ENCODE measurements at places on chromosomes 1 and 21.

GRCh38 chr1:221394011-221394544 is 347.8 kb downstream of the DUSP10 start:
- peak; percentile 29 for DNase-seq

- no peak for DNase-seq
These were observed 112.9 kb downstream of the PTPN14 start for GRCh38 chr1:214438530-214438929.

- DNase-seq = no peak
These were observed 2.9 kb downstream of the SOAT1 start for GRCh38 chr1:179296356-179297104.

- DNase-seq = no peak
These were observed 13.5 kb downstream of the PDPN start for GRCh38 chr1:13597166-13597565.

GRCh38 chr1:45569962-45570581 is 13.8 kb upstream of the NASP start:
- DNase-seq = peak; percentile 60

DNA sequence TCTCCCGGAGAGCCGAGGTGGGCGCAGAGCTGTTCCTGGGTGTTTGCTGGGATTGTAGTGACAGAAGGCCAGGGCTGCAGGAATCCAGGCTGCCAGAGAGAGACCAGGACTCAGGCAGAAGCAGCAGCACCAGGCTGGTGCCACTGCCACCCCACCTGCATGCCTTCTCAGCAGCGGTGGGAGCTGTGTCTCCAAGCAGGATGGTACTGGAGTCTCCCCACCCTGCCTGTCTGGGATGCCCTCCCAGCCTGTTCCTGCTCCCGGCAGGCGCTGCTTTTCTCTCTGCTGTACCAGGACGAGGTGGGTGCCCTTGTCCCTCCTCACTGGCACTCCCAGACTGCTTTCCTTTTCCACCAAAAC is 4.5 kb upstream of the HES4 start:
- DNase-seq = no peak

DNA sequence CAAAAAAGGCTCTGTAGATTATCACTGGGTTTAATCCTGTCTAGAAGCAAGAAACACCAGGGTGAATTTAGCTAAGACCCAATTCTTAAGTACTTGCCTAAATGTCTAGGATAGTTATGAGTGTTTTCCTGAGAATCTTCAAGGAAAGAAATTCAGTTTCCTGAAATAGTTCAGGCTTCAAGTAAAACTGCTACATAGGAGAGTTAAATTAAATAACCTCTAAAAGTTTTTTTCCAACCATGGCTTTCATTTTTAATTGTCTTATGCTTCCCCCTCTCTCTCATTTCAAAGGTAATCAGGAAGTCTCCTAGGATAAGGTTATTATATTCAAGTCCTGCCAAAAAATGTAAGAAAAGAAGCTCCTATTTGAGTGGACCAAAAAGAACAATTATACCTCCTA is 46.7 kb upstream of the FBXO28 start:
- no peak for DNase-seq

- no peak for DNase-seq
These were observed 2.7 kb downstream of the SLAMF7 start for GRCh38 chr1:160741612-160742348.

- DNase-seq = no peak
These were observed 188.2 kb downstream of the AMY1C start for GRCh38 chr1:103937763-103938357.

- no peak for DNase-seq
These were observed 218.7 kb downstream of the TM2D1 start for GRCh38 chr1:61506236-61506635.

GRCh38 chr1:231196728-231197127 is 34.9 kb downstream of the TRIM67 start:
- DNase-seq = no peak

- DNase-seq = peak; percentile 77
These were observed 187.8 kb downstream of the ETS2 start for GRCh38 chr21:38993561-38993960.

DNA sequence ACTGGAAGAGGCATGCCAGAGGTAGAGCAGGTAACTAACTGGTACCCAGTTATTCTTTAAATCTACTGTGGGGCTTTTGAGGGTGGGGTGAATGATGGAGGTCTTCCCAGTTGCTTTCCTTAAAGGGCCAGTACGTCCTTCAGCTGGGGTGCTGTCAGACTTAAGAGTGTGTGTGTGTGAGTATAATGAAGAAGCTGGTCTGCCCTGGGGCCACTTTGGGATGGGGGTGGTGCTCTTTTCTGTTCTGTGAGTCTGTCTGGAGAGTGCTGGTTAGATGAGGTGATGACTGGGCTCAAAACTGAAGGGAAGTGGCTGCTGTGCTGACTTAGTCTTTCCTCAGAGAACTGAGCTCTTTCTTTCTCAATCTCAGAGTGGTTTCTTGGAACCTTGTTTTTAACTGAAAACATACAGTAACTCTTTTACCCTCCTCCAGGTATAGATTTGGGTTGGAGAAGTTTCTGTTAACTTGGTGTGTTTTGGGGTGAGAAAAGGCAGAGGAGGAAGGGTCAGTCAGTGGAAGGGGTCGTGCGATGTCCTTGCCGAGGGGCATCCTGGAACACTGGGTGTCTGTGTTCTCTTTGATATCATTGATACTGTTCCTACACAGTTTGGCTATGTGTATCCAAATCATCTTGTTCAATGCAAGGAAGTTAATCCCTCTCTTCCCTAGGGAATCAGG is 746 bp downstream of the MACF1 start:
- DNase-seq = peak; percentile 40

DNA sequence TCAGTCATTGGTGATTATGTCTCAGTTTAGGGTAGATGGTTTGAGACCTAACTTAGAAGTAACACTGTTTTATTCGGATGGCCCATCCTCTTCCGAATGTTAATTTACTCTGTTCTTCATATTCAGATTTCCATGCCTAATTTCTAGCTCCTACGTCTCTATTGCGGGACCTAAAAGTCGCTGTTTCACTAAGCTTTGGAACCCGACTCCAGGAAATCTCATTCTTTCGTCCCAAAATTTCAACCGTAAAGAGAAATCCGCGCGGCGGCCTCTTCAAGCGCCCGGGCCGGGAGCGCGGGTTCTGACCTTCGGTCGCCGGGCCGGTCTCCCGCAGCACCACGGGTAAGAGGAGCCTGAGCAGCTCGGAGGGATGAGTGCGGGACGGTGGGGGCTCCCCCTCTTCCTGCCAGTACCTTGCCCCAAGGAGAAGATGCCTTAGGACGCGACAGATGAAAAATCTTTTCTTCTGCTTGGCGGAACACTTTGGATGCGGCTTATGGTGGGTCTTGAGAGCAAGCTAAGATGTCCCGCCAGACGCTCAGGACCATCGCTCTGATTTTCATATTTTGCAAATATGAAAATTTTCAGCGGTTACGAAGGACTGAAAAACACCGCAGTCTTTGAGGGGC is 128.7 kb downstream of the PPIAL4G start:
- no peak for DNase-seq

- DNase-seq = no peak
These were observed 85.8 kb upstream of the ZNF648 start for GRCh38 chr1:182147136-182147820.

- DNase-seq = no peak
These were observed 79.0 kb downstream of the HSPA13 start for GRCh38 chr21:14303731-14304488.

GRCh38 chr1:8184301-8184700 is 133.6 kb upstream of the SLC45A1 start:
- no peak for DNase-seq

- DNase-seq = no peak
These were observed 2.5 kb upstream of the KRTAP12-1 start for GRCh38 chr21:44684483-44684882.

DNA sequence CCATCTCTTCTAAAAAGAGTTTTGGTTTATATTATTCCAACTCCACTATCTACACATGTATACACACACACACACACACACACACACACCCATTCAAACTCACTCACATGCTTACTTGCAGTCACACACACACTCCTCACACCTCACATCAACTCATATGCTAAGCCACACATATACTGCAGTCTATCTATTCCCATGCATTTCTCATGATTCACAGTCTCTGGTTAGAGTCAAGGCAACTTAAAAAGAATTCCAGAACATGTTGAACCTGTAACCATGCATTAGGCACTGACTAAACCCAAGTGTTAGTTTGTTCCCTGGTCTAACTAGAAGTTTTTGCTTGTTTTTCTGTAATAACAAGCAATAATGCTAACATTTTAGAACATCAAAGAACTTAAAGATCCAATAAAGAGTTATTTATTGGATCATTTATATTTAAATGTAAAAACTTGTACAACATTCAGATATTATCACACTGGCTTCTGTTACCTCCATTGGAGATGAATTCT is 931.1 kb downstream of the PLA2G4A start:
- no peak for DNase-seq

DNA sequence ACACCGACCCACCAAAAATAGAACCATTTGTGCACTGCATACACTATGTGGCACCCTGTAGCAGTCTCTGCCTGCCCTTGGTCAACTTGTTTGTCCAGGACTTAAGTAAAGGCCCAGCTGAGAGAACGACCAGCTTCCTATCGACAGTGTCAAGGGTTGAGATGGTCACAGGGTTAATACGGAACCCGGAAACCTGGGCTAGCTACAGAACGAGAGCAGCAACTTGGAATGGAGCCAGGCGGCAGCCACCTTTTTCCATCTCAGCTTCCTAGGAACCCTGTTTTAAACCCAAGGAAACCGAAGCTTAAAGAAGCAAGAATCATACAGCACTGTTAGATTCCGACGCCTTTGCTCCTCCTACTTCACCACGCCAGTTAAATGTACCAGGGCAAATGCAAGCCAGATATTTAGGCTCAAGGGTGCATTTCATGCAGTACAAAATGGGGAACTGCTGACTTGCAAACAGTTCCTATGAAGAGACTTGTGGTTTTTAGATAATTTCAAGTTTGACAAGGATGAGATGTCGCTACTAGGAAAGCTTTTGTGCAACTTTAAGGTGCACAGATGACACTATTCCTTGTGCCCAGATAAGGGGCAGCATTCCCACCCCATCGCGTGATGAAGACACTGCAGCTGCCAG is 35.5 kb downstream of the SLC66A1 start:
- DNase-seq = no peak

DNA sequence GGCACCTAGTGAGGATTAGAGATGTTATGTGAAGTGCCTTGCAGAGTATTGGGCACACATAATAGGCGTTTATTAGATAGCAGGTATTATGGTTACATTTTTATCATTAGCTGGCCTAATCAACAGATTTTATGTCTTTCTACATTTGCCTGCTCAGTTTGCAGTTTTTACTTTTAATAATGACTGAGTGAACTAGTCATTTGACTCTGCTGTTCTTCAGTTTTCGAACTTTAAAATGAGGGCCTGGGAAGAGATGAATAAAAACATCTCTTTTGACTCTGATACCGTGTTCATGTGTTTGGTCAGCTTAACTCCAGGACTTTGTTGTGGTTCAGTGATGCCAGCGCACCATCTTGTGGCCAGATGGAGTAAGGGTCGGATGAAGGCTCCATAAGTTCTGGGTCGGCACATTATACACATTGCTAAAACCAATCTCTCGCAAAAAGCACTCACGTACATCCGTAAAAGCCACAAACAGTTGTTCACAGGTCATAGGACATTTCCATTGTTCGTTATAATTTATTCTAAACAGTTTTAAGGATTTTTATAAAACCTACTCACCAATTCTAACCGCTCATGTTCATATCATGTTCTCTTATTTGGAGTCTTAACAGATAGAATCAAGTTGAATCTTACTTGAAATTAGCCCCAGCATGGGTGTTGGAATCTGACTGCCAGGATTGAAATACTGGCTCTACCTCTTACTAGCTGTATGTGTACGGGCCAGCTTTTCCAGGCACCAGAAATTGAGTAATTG is 78.4 kb upstream of the GPR88 start:
- peak; percentile 67 for DNase-seq

- no peak for DNase-seq
These were observed 140.1 kb downstream of the MACF1 start for GRCh38 chr1:39344394-39345154.

- no peak for DNase-seq
These were observed 408.7 kb upstream of the TMPRSS15 start for GRCh38 chr21:18812308-18812707.

DNA sequence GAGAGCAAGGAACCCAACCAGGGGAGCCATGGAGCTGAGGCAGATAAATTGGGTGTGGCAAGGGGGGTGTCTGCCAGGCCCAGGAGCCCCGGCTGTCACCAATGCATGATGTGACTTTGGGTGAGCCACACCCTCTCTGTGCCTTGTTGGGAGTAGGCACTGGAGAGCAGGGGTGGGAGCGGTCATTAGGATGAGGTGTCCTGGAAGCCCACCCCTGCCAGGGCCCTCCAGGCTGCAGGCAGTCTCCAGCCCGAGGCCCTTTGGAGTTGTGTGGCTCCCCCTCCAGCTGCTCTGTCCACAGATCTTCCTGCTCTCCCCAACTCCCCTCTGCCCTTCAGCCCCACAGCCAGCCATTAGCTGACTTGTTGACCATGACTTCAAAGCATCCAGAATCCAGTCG is 11.4 kb downstream of the MX2 start:
- DNase-seq = no peak

GRCh38 chr1:162391790-162392563 is 10.4 kb downstream of the C1orf226 start:
- DNase-seq = no peak

GRCh38 chr1:39566441-39567137 is 10.0 kb downstream of the PABPC4 start:
- DNase-seq = no peak

DNA sequence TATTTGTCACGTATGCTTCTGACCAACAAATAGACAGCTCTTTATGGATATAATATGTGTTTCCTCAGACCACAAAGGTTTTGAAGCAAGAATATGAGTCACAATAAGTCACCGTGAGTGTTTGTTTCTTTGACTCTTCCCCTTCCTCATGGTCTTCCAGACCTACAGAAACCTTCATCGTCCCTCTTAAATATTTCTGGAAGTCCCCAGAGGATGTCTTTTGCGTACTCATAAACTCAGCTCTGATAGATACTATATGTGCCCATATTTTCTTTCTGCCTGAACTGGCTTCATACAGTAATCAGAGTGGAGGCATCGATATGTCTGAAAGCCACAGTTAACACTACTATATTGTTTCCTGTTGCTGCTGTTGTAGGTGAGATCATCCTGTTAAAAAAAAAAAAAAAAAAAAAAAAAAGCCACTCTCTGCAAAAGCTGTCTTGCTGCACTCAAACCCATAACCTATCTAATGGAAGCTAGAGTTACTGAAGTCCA is 38.4 kb downstream of the ADAMTS1 start:
- no peak for DNase-seq

- DNase-seq = no peak
These were observed 97.1 kb downstream of the AK5 start for GRCh38 chr1:77378723-77379535.

GRCh38 chr21:31470896-31471694 is 127.0 kb upstream of the TIAM1 start:
- no peak for DNase-seq

GRCh38 chr1:169460191-169460833 is 25.4 kb downstream of the SLC19A2 start:
- peak; percentile 6 for DNase-seq
